Activated naive CD8-positive, alpha-beta T cell treated with anti-CD3 and anti-CD28 coated beads for 36 hours (primary cell): ENCODE measurements at places on chromosomes 13 and 19. TPM values are rescaled to one million over a fixed set of nuclear protein-coding genes. Genes with fewer than 3 reads are reported as not detected.

Gene CERS1
- total RNA-seq = 0.19 TPM

Gene SYT5
- not detected for total RNA-seq

Gene OR10H3
- total RNA-seq = not detected

Gene C19orf38
- total RNA-seq = 1.8 TPM

Gene KL
- 0.72 TPM for total RNA-seq

Gene IGFL1
- not detected for total RNA-seq

Gene ZNF230
- 2.5 TPM for total RNA-seq

Gene MTUS2
- not detected for total RNA-seq

Gene OR7C1
- not detected for total RNA-seq

Gene ZNF681
- 5.8 TPM for total RNA-seq

Gene FAM83E
- 4.4 TPM for total RNA-seq

Gene PLIN5
- 0.56 TPM for total RNA-seq

Gene SLC10A2
- not detected for total RNA-seq

Gene DCLK1
- not detected for total RNA-seq

Gene CYP4F2
- total RNA-seq = not detected

Gene ZNF844
- 4.8 TPM for total RNA-seq

Gene PGLYRP2
- total RNA-seq = not detected

Gene ZNF577
- 4.5 TPM for total RNA-seq

Gene LYPD3
- total RNA-seq = 5.3 TPM

Gene FTL
- total RNA-seq = 1,137 TPM

Gene GRAMD1A
- total RNA-seq = 140 TPM

Gene FXYD1
- total RNA-seq = 1.1 TPM

Gene IZUMO1
- total RNA-seq = not detected

Gene METTL21C
- total RNA-seq = not detected

Gene CYP4F8
- total RNA-seq = not detected

Gene LHB
- not detected for total RNA-seq

Gene LILRB1
- total RNA-seq = 0.25 TPM

Gene MAB21L1
- total RNA-seq = not detected

Gene CLEC17A
- total RNA-seq = 0.84 TPM

Gene PRR22
- 14.1 TPM for total RNA-seq

Gene BAX
- 191 TPM for total RNA-seq

Gene ZNF284
- total RNA-seq = 1.7 TPM

Gene TLE6
- total RNA-seq = 2.4 TPM

Gene NOVA2
- total RNA-seq = not detected

Gene CBY2
- total RNA-seq = not detected

Gene RNF17
- total RNA-seq = not detected

Gene NR2F6
- 6.9 TPM for total RNA-seq

Gene CKM
- total RNA-seq = not detected

Gene PLEKHF1
- 21.7 TPM for total RNA-seq
